ENCODE measurements at places on chromosomes 7 and 10.
A peak's percentile ranks its signal among the peaks of the same experiment; 100 is the strongest.

GRCh38 chr10:6171881-6172695, 30.6 kb upstream of the PFKFB3 start:
- peak; percentile 25 for DNase-seq

DNA sequence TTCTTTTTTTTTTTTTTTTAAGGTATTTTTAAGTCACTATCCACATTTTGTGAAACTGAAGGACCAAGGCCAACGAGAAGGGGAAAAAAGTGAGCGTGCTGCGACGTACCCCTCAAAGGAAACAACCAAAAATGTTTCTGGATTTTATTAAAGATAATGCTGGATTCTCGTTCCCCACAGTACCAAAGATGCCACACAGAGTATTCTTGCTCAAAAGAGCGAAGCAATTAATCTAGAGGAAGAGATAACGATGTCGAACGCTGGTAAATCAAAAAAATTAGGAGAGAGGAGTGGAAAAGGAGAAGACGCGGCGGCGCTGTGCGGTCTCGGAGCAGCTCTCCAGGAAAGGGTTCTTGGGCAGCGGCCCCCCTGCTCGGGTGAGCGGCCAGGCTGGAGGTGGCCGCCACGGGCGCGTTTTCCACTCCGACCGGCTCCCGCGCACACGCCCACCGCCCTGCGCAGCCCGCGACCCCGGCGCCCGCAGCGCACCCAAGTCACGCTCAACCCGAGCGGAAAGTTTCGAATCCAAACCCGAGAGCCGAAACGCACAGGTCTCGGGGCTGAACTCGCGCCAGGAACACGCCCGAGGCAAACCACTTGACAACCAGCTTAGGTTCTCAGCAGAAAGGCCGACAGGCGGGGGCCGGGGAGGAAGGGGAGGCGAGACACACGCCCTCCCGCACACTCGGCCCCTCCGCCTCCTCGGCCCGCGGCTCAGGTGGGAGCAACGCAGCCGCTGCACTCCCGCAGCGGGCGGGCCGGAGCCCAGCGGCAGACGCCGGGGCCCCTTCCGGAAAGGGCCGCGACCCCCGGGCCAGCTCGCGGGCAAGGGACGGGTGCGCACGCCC, 989 bp downstream of the SRPK2 start:
- peak; percentile 46 for DNase-seq

DNA sequence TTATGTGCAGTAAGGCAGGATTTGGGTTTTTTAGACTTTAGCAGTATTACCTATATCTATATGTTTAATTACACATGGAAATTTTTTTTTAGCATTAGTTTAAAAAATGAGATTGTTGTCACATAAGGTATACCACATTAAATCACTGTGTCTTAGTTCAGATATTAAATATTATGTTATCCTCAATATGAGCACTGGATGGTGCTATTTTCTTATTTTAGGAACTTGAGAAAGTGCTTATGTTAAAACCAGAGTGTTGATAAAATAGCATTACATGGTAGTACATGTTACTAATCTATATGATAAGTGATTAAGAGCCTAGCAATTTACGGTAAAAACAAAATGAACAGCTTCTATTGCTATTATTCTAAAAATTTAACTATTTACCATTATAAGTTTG, 28.8 kb downstream of the MIOS start:
- no peak for DNase-seq

- no peak for DNase-seq
Observed at GRCh38 chr7:77536017-77536412, 1.1 kb upstream of the PTPN12 start.

- DNase-seq, result no peak
Observed at GRCh38 chr7:38235606-38236005, 37.8 kb downstream of the TARP start.

DNA sequence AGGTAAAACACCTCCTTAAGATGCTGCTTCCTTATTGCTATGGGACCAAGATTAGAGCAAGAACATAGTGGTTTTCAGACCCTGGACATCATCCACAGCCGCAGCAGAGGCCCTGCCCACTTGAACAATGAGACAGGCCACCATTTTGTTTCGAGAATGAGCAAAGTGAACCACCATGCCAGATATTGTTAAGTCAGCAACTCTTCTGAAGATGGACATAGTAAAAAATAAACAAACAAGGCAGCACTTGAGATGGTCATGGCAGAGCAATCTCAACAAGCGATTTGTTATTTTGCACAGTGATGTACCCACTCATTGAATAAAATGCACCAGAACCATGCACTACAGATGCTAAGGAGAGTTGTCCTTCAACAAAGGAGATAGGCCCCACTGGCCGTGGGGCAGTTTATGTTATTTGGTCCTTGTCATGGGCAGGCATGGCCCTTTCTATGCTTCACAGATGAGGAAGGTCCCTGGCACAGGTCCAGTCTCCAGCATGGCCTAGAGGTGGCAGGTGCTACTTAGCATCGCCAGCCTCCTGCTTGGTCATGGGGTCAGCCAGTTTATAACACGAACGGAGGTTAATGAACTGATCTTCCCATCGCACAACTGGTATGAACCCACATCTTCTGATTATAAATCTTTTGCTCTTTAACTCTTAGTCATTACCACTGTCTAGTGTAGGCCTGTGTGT, 44.1 kb downstream of the IKZF1 start:
- no peak for DNase-seq

DNA sequence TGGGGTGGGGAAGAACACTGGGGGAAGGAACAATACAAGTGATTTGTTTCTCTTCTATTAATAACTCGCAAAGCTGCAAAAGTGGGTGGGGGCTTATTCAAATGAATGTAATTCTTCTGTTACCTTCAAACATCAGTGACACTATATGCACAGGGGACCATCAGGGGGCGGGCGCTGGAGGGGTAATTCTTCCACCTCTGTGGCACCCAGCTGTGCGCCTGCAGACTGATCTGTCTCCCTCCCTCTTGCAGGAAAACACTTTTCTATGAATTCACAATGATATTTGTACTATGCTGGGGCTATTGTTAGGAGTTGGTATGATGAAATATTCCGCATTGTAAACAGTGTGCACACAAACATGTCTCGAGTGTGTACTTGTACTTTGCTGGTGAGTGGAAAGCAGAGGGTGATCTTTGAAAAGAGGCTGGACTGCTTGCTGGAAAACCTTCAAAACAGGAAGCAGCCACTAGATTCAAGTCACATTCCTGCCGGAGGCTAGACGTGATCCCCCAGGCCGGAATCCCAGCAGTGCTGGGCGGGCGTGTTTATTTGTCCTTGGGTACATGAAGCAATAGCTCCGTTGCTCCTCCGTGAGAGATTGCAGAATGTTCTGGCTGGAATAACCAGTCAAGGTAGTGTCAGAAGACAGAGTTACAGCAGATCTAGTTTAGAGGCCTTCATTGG, 15.8 kb upstream of the BNIP3 start:
- no peak for DNase-seq

DNA sequence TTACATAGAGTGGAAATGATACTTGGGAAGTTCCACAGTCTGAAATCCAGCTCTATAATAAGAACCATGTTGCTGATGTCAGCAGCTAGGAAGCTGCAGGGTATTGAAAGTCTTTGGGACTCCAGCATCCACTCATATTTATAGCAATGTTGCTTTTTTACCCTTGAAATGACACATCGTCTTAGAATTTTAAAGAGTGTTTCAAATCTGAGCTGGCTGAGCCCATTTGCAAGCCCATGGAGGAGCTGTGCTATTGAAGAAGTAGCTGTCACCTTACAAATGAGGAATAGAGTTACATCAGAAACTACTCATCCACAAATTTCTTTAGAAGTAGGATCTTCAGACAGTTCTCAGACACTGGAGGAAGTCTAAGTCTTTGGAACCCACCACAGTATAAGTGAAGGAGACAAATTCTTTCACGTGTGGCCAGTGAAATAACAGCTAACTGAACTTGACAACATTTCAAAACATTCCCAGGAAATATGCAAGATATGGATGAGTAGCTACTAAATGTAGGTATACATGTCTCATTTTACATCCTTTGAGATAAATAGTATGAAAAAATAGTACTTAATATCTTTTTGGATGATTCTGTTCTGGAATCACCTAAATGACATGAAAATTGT, 203.6 kb downstream of the ZNF365 start:
- no peak for DNase-seq

DNA sequence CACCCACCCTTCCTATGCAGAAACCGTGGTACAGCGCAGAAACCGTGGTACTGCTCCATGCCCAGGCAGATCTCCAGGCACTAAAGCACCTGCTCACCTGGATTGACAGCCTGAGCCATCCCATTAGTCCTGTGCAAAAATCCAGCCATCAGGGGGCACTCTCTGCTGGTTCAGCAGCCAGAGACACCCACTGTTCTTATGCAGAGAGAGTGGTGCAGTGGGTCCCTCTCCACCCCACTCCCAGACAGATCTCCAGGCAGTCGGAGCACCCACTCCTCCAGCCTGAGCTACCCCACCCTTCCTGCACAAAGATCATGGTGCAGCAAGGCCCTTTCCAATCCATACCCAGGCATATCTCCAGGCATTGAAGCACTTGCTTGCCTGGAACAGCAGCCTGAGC, 219.8 kb downstream of the CTNNA3 start:
- no peak for DNase-seq

DNA sequence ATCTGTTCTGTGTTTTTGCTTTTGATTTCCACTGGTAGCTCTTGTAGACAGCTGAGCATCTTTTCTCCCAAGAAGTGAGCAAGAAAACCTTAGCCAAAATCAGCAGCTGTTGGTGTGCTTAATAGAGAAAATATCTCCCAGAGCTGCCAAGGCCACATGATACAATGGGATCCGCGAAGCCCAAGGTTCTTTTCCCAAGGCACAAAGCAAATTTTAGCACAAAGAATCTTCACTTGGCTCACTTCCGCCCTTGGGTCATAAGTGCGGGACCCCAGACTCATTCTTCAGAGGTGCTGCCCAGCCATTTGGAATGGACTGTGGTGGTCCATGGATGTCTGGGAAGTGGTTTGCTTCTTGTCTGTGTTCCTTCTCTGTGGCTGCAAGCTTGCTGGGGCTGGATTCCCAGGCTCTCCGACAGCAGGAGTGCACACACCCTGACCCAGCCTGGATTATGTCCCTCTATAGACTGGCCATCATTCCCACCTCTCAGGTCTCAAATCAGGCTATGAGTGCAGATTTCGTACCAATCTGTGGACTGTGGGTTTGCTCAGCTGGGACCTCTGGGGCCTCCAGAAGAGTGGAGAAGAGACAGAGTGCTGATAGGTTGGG, 93.0 kb upstream of the TMEM72 start:
- DNase-seq, result no peak

GRCh38 chr10:91552274-91553095, 80.4 kb downstream of the PPP1R3C start:
- no peak for DNase-seq

GRCh38 chr7:100682228-100682741, 8.7 kb downstream of the GNB2 start:
- no peak for DNase-seq

All from stimulated activated naive CD8-positive, alpha-beta T cell treated with anti-CD3 and anti-CD28 coated beads, Interleukin-15, amount 100 ng/mL, for 72 hours (primary cell).